ENCODE measurements at places on chromosomes 12 and 14.

- DNase-seq: no peak
Observed at GRCh38 chr12:131204416-131205274, 250.9 kb downstream of the ADGRD1 start.

- DNase-seq: no peak
Observed at GRCh38 chr12:132618683-132619043, at the start of gene P2RX2. Gene P2RX2, plus strand, starts transcription at chr12:132618776. Its CDS starts 41 bp downstream, at chr12:132618817.

- DNase-seq: no peak
Observed at GRCh38 chr14:22533057-22533704, 55.8 kb downstream of the DAD1 start.

GRCh38 chr14:72049462-72049861 is 117.2 kb downstream of the RGS6 start:
- peak; percentile 72 for DNase-seq

DNA sequence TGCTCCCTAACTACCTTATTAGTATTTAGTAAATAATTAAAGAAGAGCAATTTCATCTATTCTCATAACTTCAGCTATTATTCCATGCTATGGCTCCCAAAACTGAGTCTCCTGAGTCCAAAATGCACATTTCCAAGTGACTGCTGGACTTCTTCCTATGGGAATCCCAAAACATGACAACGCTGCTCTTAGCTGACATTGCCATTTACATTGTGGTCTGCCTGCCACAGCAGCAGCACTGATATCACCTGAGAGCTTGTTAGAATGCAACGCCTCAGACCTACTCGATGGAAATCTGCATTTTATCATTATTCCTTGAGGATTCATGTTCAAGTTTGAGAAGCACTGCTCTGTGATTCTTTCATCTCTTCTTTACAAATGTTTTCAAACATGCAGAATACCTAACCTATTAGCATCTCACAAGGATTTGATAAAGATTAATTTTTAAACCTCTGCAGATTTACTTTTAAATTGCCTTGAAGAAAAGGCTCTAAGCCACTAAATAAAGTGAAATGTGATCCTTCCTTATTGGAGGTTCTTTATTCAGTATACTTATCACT is 77.7 kb downstream of the SEC23A start:
- DNase-seq: no peak

GRCh38 chr14:67574156-67574555 is 25.9 kb downstream of the PIGH start:
- no peak for DNase-seq

- DNase-seq: no peak
Observed at GRCh38 chr14:67207810-67208209, 18.6 kb downstream of the GARIN2 start.

DNA sequence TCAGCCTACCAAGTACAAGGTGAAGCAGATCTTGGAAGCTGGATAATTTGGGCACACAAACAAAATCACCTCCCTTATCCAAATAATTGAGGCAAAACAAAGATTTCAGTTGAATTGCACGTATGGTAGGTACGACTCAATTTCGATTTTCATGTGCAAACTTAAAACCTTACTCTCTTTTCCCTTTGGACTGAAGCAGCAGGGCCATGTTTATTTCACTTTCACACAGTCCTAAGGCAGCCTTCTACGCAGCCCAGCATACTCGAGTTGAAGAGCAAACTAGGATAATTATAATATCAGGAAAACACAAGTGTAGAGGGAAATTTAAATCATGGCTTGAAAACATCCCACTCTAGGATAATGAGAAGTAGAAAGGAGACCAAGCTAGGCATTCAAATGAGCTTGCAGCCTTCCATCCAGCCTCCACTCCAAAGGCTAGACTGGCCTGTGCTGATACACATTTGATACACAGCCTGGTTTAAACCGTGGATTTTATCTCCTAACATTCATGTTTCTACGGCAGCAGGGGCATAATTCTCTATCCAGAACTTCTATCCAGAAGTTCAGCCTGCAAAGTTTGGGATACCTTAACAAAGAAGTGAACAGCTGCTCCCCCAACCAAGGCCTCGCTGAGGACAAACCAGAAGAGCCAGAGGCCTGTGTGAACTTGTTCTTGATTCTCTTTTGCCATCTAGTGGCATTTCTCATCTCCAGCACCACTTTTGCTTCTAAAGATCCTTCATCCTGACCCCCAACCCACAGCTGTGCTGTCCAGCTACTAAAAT is 2.4 kb upstream of the RNASE7 start:
- peak; percentile 81 for DNase-seq

- DNase-seq: no peak
Observed at GRCh38 chr14:99561864-99562263, 42.1 kb downstream of the CCDC85C start.

DNA sequence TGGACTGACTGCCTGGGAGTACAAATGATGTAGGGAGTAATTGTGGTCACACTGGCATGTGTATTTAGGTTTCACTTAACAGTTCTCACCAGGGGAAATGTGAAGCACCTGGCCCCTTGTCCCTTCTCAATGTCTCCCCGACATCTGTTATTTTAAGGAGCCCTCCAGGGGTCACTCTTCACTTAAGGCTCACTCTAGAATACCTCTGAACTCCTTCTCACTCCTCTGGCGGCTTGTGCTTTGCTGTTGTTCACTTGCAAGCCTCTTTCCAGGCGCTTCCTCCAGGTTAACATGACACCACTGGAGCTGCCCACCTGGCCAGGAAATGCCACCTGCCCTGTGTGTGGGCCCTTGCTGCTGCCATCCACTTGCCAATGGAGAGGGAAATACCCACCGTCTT is 56.5 kb upstream of the GZMB start:
- peak; percentile 42 for DNase-seq

GRCh38 chr12:9041321-9041720 is 52.0 kb downstream of the KLRG1 start:
- DNase-seq: no peak

DNA sequence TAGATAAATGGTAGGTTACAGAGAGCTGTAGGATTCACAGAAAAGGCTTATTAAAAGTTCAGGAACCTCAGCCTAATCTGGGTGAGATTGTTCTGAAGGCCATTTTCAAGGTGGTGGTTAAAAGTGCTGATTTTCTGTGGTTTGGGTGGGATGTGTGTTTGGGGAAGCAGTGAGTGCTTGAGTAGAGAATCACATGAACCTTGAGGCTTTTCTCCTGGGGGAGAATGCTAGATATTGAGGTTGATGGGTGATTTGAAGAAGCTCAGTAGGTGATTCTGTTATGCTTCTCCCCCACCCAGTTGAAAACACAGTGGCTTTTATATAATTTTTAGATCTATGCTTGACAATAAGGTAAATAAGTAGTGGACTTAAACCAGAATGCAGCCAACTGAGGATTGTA is 420.9 kb downstream of the PCNX1 start:
- no peak for DNase-seq

GRCh38 chr12:65647074-65647473 is 177.2 kb upstream of the HMGA2 start:
- no peak for DNase-seq

DNA sequence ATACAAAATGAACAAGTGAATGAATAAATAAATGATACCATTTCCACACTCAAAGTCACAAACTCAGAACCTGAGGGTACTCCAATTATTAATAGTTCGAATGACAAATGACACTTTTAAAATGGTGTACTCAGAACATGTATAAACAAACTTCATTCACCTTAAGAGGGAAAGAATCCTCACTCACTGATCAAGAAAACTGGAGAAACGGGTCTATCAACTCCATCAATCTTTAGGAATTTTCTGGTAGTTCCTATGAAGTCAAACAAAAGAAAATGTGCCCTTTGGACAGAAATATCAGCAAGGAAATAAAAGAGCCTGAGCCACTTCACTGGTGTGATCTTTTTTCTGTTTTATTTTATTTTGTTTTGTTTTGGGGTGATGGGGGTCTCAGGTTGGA is 5.2 kb upstream of the NRDE2 start:
- no peak for DNase-seq

GRCh38 chr14:94655169-94655710 is 43.0 kb downstream of the SERPINA3 start:
- no peak for DNase-seq

GRCh38 chr12:100573292-100574186 is at the start of gene GAS2L3:
Gene GAS2L3, plus strand, starts transcription at chr12:100573684. Its CDS starts 21,221 bp downstream, at chr12:100594905.
- peak; percentile 90 for DNase-seq

DNA sequence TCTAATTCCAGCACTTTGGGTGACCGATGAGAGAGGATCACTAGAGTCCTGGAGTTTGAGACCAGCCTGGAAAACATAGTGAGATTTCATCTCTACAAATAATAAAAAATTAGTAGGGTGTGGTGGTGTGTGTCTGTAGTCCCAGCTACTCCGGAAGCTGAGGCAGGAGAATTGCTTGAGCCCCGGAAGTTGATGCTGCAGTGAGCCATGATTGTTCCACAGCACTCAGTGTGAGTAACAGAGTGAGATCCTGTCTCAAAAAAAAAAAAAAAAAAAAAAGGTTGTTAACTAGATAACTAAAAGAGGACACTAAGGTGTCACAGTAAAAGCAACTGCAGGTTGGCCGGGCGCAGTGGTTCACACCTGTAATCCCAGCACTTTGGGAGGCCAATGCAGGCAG is 121.3 kb upstream of the MAX start:
- no peak for DNase-seq

DNA sequence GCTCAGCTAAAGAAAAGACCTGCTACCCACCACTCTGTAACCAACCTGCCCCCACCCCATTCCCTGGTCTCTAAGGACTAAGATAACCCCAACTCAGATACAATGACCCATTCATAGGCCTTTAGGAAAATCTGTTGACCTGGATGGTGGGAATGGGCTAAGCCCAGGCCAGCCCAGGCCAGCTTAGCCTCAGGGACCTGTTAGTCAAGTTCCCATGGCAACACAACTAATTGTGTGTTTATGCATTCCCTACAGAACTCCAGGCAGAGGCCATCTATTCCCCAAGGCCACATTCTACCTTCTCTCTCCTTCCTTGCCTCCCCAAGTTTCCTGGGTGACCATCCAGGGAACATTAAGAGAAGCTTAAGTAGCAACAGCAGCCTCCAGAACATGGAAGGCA is 16.1 kb upstream of the KRT8 start:
- DNase-seq: no peak

DNA sequence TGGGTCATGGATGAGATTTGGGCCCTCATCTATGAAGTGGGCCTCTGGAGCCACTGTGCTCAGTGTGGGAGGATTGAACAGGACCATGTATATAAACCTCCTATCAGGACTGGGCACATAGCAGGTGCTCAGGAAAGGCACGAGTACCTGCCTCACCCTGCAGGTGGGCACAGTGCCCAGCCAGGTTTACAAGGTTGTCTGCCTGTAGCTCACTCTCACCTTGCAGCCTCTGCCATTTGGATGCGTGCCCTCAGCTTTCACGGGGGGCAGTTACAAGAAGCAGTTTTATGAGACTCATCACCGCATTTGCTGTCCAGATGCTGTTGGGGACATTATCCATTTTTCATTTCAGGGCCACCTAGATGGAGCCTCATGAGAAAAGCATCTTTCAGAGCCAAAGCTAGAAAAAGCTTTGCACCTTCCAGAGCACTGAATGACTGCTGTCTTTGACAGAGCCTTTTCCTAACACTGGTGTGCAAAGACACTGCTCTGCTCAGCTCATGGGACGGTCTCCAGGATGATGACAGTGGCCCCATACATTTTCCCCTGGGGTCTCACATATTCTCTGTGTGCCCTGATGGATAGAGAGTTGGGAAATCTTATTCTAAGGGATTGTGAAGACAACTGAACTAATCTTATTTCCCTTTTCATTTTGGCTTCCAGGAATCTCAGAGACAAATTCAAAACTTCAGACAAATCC is 327.5 kb upstream of the RTL1 start:
- DNase-seq: no peak

DNA sequence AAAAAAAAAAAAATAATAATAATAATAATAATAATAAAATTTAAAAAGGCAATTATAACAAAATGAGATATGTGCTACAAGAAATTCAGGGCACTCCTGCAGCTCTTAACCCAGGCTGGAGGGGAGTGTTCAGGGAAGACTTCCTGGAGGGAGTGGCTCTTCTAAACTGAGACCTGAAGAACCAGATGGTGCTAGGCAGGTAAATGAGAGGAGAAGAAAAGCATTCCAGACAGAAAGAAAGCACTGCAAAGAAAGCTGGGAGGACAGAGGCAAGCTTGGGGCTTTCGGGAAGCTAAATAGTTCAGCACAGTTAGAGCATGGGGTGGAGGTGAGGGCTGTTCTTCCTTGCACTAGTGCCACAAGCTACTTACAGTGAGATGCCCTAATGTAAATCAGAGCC is 9.9 kb upstream of the SRSF9 start:
- DNase-seq: peak; percentile 20

- no peak for DNase-seq
Observed at GRCh38 chr14:61217516-61217915, 63.6 kb downstream of the TMEM30B start.

- DNase-seq: peak; percentile 22
Observed at GRCh38 chr12:40312982-40313576, 88.3 kb downstream of the LRRK2 start.

- peak; percentile 92 for DNase-seq
Observed at GRCh38 chr12:55073043-55074022, 52.9 kb upstream of the OR9K2 start.

GRCh38 chr14:99479160-99479905 is 1.3 kb downstream of the SETD3 start:
- DNase-seq: peak; percentile 11

DNA sequence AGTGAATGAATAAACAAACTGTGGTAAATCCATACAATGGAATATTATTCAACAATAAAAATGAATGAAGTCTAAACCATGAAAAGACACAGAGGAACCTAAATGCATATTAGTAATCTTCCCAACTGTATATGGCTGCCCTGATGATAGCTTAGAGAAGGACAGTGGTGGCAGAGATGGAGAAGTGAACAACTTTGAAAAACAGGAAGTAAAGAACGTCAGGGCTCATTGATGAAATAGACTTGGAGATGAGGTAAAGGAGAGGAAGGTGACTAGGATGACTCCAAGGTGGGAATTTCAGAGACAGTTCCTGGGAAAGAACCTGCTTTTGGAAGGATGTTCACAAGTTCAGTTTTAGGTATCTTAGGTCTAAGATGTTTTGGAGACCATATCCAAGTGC is 36.3 kb upstream of the NT5DC3 start:
- DNase-seq: peak; percentile 13

DNA sequence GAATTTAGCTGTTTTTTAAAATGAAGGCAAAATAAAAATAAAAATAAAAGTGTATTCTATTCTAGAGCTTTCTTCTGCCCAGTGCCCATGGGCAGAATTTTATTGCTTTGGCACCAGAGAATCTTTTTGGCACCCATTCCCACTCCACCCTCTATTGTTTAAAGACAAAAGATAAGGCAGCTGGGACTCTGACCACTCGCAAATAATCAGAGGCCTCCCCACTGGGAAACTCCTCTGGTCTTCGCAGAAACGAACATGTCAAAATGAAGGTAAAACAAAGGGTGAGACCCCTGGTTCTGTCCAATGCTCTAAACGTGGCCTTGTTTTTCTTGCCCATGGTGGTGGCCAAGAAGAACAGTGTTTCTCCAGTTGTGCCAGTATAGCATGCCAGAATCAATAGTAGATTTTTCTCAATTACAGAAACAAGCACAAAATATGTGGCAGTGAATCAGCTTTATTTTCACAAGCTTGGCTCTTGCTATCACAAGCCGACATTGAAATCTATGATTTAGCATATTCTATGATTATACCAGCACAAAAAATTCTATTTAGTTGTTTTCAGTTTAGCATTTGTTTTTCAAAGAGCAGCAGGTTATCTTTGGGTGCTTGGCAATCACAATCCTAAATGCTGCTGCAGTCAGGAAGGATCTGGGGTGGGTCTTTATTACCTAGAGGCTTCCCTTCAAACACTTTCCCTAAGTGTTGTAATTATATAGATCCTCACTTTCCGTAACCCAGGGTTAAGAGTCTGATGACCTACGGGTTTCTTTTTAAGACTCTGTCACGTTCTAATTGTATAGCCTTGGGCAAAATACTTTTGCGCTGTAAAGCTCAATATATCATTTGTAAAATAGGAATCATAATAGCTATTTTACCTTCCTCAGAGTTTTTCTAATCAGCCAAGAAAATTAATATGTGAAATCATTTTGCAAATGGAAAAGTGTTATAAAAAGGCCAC is 50.5 kb downstream of the KITLG start:
- no peak for DNase-seq
